Posterior vena cava (tissue), 2 donors: ENCODE measurements at places on chromosomes 7 and 10.
A peak's percentile ranks its signal among the peaks of the same experiment; 100 is the strongest.

DNA sequence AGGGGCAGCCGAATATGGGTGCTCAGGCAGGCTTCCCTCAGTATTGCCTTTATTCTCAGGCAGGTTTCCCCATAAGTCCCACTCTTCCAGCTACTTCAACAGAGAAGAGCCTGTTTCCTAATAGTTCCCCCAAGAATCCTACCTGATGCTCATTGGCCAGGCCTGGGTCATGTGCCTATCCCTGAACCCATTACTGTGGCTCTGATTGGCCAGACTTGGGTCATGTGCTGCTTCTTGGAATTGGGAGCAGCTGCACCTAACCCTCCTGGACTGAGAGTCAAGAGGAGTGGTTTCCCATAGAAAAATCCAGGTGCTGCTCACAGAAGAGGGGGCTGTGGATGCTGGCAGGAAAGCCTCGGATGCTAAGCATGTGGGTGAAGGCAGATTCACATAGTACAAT, 21.7 kb downstream of the OPALIN start:
- no peak for DNase-seq

GRCh38 chr10:23686722-23687121, 247.8 kb downstream of the OTUD1 start:
- no peak for DNase-seq

- peak; percentile 46 for DNase-seq
Measured at GRCh38 chr7:148935451-148935850, 51.4 kb upstream of the EZH2 start.

GRCh38 chr10:61998937-61999336, 97.4 kb downstream of the ARID5B start:
- no peak for DNase-seq

GRCh38 chr7:2650451-2650850, 18.7 kb downstream of the TTYH3 start:
- no peak for DNase-seq

GRCh38 chr10:62038609-62039190, 137.2 kb downstream of the ARID5B start:
- DNase-seq: peak; percentile 89

DNA sequence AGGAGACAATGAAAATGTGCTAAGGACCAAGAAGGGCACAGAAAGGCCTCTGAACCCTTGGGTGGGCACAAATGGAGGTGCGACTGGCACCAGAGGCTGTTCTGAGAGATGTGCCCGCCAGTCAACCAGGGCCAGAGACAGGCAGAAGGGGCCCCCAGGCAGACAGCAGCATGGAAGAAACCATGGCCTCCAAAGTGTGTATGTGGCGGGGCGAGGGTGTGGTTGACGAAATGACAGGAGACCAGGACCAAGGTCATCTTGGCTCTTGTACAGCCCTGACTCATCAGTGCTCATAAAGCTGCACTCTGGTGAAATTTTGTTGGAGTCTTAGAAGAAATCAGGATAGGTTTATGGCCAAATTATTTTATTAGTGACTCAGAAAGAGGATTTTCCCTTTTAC, 4.0 kb upstream of the MRPS24 start:
- DNase-seq: peak; percentile 85

DNA sequence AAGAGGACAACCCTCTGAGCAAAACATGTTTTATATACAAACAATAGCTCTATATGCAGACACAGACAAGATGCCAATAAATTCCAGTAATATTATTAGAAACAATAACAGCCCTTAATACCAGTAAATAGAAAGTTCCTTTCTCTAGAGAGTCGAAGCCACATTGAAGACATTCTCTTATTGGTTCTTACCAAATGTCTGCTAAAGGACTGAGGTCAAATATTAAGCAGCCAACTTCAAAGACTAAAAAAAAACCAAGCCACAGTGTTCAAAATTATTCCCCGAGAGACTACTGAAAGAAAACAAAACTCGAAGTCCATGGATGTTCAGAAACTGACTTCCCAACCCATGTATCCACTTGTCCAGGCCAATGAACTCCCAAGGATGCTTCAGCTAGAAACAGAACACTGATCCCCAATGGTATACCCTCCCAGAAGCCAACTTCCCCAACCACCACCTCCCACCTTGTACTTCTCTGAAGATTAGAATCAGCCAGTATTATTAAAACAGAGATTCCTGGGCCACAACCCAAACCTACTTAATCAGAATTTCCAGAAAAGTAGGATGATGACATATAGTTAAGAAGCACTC, 51.9 kb downstream of the FAM13C start:
- no peak for DNase-seq

DNA sequence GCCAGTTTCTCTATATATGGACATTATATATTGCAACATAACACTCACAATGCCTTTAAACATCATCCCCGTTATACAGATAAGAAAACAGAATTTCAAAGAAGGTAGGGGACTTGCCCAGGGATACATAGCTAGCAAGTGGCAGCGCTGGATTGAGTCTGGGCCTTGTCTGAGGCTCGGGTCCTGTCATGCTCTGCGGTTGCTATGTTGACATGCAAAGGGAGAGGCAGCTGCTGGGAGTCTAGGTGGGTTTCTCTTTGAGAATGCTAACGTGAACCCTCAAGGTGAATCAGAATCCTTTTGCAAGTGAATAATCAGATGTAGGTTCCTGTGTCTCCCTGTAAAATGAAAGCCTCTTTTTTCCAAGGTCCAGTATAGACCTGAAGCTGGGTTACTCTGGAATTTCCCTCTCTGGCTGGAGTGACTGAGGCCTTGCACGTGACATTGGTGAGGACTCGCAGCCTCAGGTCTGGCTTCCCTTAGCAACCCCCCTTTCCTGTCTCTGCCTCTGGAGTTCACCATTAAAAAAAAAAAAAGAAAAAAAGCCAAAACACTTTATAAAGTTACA, 38.9 kb downstream of the TCF7L2 start:
- no peak for DNase-seq

- DNase-seq: no peak
Measured at GRCh38 chr7:13508586-13508985, 480.9 kb downstream of the ETV1 start.
